ENCODE measurements at places on chromosomes 1 and 21.

GRCh38 chr1:2445162-2445822, 30.8 kb upstream of the PLCH2 start:
- DNase-seq: no peak

- DNase-seq: no peak
Measured at GRCh38 chr1:3419415-3420204, 34.9 kb upstream of the ARHGEF16 start.

DNA sequence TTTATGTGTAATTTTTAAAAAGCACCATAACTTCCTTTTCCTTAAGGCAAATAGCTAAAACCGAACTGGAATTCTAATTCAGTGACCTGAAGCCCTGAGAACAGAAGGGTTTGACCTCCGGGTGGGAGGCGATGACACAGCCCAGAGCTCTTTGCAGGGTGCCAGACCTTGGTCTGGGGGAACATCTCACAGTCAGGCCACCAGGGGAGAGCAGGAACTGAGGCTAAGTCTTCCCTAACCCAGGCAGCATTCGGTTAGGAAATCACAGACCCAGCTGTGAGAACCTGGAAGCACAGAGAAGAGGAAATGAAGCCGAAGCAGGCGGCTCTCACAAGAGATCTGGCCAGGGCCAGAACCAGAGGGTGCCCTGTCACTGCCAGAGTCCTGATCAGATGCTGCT, 444.8 kb downstream of the TTLL7 start:
- DNase-seq: no peak

GRCh38 chr1:116537898-116538297, 32.9 kb downstream of the CD58 start:
- no peak for DNase-seq

DNA sequence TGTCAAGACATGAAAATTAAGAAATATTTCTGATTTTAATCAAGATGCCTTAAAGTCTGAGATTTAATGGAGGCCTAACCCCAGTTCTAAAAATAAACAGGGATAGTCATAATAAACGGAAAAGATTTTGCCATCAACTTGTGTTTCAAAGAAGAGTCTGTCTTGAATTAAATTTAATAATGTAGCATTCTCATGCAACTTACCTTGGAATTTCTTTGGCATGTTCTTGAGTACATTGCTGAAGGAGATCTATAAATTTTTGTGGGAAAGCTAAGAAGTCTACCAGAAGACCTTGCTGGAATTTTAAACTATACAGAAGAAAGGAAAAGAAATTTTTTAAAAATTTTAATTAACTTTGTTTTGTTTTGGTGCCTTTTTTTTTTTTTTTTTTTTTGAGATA, 10.6 kb downstream of the SASS6 start:
- DNase-seq: no peak

DNA sequence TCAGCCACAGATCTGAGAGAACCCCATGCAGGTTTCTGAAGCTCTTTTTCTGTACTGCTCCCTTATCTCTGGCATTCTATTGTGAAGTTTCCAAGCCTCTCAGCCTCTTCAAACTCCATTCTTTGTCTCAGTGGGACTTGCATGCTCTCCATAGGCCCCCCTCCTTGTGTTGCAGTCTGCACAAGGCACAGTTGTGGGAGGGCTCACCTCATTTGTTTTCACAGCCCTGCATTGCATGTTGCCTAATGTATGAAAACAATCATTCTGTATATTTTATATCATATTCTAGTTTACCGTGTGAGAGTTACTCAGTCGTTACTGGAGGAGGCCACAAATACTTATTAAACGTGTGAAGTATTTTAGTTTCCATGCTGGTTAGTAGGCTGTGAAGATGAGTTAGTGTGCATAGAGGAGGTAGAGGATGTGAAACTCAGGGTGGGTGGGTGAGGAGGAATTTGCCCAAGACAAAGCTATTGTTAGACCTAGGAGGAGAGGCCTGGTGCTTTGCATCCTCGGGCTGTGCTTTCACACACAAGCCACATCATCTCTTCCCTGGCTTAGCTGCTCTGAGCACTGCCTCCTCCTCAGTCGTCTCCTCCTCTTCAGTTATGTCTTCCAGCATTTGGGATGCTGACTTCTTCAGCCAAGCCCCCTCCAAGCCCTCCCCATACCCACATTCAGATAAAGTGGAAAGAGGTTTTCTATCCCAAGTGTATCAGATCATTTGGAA, 7.8 kb upstream of the CHI3L2 start:
- no peak for DNase-seq

- no peak for DNase-seq
Measured at GRCh38 chr1:108612496-108612895, 48.4 kb downstream of the HENMT1 start.

- no peak for DNase-seq
Measured at GRCh38 chr1:238658763-238659162, 727.6 kb upstream of the CHRM3 start.

DNA sequence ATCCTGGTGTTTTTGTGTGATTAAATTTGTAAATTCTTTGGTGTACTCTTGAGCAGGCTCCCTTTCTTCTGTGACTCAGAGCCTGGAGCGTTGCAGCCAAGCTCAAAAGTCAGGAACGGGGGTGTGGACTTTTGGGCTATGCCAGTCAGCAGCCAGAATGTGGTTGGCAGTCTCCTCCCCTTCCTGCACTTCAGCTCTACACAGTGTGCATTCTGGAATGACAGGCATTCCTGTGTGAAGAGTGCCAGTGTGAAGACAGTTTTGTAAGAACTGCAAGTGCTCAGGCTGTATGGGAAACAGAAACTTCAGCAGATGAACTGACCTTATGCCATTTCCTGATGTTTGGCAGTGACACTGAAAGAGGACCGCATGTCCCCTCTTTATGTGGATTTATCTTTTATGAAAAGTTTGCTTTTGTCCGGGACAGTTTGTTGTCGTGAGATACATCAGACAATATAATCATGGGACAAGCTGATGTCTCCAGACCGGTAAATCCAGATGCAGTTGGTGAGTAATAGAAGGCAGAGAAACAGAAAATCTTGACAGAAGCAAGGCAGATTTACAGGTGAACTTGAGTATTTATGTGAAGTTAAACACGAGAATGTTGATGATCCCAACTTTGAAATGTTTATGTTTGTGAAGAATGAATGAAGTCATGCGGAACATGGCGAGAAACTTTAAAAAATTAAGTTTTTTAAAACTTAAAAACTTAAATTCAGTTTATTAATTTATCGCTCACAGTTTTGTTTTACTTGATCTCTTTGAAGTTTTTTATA, 67.7 kb upstream of the RCC1 start:
- DNase-seq: no peak

DNA sequence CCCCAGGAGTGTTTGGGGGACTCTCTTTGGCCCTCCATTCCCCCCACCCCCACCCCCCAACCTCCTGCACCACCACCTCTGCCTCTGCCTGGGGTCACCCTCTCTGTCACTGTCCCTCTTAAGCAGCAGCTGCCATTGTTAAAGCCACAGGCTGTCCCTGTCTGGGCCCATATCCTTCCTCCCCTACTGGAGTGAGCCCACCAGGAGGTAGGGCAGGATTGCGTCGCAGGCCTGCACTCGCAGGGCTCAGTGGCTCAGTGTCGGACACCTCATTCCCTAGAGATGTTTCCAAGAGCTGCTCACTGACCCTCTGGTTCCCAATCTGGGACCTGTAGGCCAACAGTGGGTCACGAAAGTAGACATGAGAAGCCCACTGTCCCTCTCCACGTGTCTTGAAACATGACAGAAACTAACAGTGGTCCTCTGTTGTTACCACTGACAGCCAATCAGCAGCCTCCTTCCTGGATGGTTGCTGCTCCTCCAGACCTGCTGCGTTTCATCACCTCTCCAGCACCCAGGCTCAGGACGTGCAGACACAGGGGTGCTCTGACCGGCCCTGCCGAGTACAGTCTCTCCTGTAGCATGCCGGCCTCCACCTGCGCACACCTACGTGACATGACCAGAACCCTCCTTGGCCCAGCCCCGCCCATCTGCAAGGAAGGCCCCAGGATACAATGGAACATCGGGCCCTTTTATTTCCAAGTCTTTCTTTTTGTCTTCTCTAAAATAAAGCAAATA, 7.7 kb downstream of the PRDM15 start:
- DNase-seq: no peak

DNA sequence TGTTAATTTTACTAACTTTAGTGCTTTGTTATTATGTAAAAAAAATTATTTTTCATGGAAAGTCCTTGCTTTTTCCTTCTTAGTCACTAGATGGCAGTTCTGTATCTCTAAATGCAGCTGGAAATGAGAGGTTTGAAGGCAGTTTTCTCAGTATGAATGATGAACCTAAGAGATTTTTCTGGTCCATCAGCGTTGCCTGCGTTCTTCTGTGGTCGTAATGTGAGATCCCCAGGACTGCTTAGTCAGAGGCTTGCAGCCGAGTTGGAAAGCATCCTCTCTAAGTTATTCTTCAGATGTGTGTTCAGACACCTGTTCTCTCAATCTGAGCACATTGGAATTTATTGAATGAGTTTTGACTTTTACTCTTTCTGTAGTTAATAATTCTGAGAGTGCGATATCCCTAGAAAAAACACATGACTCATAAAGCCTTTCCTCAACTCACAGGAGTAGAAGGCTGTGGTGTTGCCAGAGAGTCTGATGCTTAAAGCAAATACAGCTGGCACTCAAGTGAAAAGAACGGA, 99.3 kb downstream of the FMN2 start:
- no peak for DNase-seq

DNA sequence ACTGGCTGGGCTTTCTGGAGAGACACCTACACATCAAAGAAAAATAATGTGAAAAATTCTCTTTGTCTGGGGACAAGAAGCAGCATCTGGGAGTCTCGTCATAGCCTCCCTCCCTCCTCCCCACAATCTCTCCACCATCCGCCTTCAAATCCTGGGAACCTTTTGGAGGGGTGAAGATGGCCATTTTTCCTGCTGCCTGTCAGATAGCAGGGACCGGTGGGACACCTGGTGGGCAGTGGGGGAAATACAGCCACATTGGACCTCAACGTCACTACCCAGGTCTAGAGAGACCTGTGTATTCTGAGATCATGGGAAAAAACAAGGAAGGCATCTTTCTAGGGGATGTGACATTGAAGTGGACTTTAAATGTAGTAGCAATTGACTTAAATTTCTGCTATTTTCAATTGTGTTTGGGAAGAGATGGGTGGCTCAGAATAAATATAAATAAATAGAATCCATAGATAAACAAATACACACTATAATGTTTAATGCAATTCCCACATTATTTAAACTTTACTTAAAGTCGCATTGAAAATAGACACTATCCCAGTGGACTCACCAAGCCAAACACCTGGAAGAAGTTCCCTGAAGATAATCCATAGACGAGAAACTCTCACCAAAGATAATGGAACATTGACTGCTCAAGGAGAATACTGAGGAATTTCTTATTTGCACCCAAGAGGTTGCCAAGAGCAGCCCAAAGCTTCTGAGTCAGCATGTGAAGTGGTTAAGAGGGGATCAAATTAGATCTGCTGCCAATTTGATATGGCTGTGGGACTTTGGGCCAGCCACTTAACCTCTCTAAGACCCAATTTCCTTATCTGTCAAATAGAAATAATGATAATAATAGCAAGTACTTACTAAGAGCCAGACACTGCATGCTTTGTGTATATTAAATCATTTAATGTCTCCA, 147.6 kb upstream of the CAMK1G start:
- no peak for DNase-seq

DNA sequence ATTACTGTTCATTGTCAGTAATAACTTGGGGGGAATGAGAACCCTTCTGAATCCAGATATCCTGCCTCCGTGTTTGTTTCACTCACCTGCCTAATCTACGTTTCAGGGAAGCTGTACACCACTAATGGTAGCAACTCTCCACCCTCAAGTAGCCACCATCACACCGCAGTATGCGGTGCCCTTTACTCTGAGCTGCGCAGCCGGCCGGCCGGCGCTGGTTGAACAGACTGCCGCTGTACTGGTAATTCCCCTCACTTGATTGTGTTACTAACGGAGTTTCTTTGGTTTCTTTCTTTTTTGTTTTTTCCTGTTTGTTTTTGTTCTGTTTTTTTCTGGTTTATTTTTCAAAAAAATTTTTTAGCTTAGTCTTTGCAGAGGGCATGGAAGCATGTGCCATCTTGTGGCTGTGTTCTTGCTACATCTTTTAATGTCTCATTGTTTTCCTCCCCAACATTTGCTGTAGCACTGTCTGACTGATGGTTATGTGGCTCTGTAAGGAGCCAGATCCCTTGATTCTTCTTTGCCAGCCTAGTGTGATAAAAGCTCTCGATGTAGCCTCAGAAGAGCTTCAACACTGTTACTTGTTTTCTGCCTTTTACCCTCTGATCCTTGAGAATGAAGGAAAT, 15.9 kb upstream of the OLFML3 start:
- no peak for DNase-seq

DNA sequence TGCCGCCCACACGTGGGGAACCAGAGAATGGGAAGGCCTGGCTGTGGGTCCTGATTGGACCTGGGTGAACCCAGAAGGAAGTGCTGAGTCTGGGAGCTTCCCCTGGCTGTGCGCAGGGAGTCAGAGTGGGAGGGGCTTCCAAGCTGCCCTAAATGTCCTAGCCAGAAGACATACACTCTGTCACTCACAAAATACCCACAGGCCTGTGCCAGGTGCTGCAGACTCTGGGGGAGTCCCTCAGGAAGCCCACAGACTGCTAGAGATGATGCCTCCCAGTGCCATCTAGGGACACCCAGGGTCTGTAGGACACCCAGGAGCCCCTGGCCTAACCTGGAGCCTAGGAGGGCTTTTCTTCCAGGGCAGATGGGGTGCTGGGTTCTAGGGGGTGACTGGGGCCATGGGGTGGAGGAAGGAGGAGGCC, 33.7 kb upstream of the LRP8 start:
- DNase-seq: no peak

DNA sequence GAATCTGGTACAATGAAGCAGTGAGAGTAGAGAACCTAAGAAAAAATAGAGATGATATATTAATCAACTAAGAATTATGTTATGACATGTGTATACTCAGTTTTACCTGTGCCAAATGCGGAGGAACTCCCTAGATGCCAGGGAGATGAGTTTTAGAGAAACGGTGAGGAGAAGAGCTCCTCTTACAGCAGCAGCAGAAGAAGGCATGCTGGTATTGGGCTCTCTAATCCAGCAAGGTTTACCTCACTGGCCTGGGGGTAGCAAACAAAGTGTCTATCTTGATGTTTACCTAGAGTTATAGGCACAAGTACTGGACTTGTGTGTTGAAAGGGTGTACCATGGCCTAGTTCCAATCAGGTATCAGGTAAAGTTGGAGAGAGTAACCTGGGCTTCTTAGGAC, 28.9 kb upstream of the DEPDC1 start:
- no peak for DNase-seq

DNA sequence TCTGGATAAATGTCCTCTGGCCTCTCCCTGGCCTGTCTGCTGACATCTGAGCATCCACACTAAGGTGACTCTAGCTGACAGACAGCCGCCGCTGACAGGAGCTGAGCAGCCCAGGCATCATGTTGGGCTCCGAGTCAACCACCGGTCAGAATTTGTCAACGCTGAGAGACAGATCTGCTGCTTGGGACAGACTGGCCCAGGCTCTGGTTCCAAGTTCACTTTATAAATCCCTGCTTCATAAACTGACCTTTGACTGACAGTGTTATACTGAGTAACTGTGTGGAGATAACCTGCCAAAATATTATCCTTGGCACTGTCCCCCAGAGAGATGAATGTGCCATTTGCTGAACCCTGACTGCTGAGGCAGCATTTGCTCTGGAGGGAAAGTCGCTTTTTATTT, 616.7 kb downstream of the NPHP4 start:
- DNase-seq: no peak

Data from CD4-positive, alpha-beta T cell (primary cell).